ENCODE measurements at places on chromosomes 16 and 17. TPM values are rescaled to one million over a fixed set of nuclear protein-coding genes. Genes with fewer than 3 reads are reported as not detected.

- no peak for DNase-seq
- no peaks in the 10 kb centered on the region for H3K4me1 ChIP-seq
- H3K27ac ChIP-seq = no peak overlapping the region
These were observed 16.0 kb upstream of the APPBP2 start for GRCh38 chr17:60542071-60542470.

GRCh38 chr17:77427391-77427991, 286.7 kb downstream of the SEC14L1 start:
- peak overlapping the region; percentile 83 for H3K27ac ChIP-seq
- H3K4me3 ChIP-seq = no peak overlapping the region
- no peak for DNase-seq
- peaks cover 83% of the 10 kb centered on the region for H3K4me1 ChIP-seq
- no peaks in the 10 kb centered on the region for H3K27me3 ChIP-seq
- H3K36me3 ChIP-seq = no peaks in the 10 kb centered on the region

GRCh38 chr16:79278506-79278905, 322.0 kb downstream of the MAF start:
- DNase-seq = no peak
- H3K4me1 ChIP-seq = no peaks in the 10 kb centered on the region
- H3K27ac ChIP-seq = no peak overlapping the region
- no peaks in the 10 kb centered on the region for H3K36me3 ChIP-seq
- H3K27me3 ChIP-seq = no peaks in the 10 kb centered on the region

DNA sequence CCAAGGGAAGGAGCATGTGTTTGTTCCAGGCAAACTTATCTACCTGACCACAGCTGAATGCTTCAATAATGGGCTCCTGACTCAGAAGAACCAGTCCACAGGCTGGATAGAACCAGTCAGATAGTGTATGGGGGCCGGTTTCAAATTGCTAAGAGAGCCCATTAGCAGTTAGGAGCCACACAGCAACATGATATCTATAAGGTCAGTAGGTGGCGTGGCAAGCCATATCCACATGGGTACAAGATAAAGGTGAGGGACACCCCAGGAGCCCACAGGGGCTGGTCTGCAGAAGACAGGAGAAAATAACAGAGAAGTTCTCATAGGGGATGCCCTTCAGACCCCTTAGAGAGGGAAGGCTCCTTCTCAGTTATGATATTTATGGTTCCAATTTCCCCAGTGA, 31.6 kb upstream of the CDRT15 start:
- H3K27me3 ChIP-seq = no peaks in the 10 kb centered on the region
- H3K4me3 ChIP-seq = no peak overlapping the region
- no peaks in the 10 kb centered on the region for H3K4me1 ChIP-seq
- no peak overlapping the region for H3K27ac ChIP-seq

DNA sequence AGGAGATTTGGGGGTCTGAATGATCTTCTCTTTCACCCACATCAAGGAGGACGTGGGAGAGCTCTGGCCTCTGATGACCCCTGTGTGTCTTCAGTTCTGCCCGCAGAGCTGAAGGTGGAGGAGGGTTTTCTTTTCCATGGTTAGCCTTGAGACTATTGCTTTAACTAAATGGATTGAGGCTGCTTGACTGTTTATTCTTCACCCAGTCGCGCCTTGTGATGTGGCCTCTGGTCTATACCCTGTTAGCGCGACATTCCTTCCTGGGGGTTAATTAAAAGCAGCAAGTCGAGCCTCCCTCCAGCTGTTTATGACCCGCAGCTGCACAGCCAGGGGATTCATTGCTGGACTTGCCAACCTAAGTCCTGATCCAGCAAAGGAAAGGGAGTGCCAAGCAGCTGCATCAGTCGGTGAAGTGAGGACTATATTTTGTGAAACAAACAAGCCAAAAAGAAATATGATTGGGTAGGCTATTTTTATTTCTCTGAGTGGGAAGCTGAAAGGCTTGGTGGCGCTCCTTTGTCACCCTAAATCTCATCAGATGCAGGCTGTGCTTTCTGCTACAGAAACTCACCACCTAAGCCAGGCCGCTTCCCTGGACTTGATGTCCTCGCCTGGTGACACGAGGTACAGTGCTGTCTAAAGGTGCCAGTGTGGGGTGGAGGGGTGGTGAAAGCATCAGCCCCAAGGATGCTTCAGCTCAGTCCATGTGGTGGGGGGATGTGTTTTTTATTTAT, 11.0 kb upstream of the SEC14L1 start:
- H3K4me3 ChIP-seq = peak overlapping the region; percentile 1
- peaks cover 87% of the 10 kb centered on the region for H3K4me1 ChIP-seq
- H3K36me3 ChIP-seq = no peaks in the 10 kb centered on the region
- DNase-seq = no peak
- H3K27me3 ChIP-seq = no peaks in the 10 kb centered on the region
- peak overlapping the region; percentile 95 for H3K27ac ChIP-seq

DNA sequence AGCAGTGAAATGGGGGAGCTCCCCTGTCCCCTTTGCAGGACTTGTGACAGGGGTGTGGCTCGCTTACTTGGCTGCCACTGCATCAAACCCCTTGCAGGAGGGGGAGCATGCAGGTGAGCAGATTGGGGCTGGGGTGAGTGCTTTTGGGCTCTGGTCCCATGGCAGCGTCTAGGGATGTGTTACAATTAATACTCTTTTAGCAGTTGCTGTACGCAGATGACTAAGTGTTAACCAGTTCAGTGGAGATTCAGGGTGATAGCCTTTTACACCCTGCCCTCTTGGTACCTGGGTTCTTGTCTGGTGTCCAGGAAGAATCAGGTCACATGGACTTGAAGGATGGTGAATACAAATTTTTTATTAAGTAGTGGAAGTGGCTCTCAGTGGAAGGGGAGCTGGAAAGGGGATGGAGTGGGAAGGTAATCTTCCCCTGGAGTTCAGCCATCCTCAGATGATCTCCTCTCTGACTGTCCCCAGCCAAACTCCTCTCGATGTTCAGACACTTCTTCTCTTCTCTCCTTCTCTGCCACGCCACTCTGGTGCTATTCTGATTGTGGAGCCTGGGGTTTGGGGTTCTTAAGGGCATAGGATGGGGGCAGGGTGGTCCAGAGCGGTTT, 100.1 kb downstream of the MARF1 start:
- no peak overlapping the region for H3K4me3 ChIP-seq
- H3K36me3 ChIP-seq = no peaks in the 10 kb centered on the region
- H3K27me3 ChIP-seq = no peaks in the 10 kb centered on the region
- no peak overlapping the region for H3K27ac ChIP-seq
- no peaks in the 10 kb centered on the region for H3K4me1 ChIP-seq

DNA sequence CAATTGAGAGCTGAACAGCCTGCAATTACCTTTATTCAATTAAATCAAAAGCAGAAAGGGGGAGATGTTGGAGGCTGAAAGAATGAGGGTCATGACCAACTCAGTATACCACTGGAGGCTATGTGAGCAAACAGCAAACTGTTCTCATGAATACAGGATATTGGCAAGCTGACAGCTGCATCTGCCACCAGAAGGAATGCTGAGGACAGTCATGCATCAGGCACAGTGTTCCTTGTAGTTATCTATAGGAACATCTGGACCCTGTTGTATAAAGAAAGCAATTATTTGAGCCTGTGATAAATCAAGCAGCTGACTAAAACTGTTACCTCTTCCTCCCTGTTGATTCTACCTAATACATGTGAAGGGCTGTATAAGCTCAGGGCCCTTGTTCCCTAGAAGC, 2064.6 kb downstream of the TP53TG3F start:
- H3K27ac ChIP-seq = no peak overlapping the region
- no peak for DNase-seq
- no peaks in the 10 kb centered on the region for H3K27me3 ChIP-seq
- no peaks in the 10 kb centered on the region for H3K4me1 ChIP-seq
- no peak overlapping the region for H3K4me3 ChIP-seq

GRCh38 chr16:27759301-27759871, 209.4 kb downstream of the KATNIP start:
- no peaks in the 10 kb centered on the region for H3K36me3 ChIP-seq
- H3K27ac ChIP-seq = no peak overlapping the region
- no peaks in the 10 kb centered on the region for H3K4me1 ChIP-seq

GRCh38 chr16:78775161-78775561, 675.7 kb downstream of the WWOX start:
- H3K27me3 ChIP-seq = no peaks in the 10 kb centered on the region
- no peak overlapping the region for H3K27ac ChIP-seq
- no peak for DNase-seq
- no peaks in the 10 kb centered on the region for H3K36me3 ChIP-seq

GRCh38 chr17:40550608-40551007, 14.7 kb downstream of the CCR7 start:
- peaks cover 12% of the 10 kb centered on the region for H3K4me1 ChIP-seq
- no peak overlapping the region for H3K4me3 ChIP-seq
- H3K27me3 ChIP-seq = no peaks in the 10 kb centered on the region

GRCh38 chr16:3664187-3664896, 9.9 kb downstream of the DNASE1 start:
- H3K27me3 ChIP-seq = no peaks in the 10 kb centered on the region
- peaks cover 7% of the 10 kb centered on the region for H3K36me3 ChIP-seq
- no peaks in the 10 kb centered on the region for H3K4me1 ChIP-seq
- H3K27ac ChIP-seq = no peak overlapping the region
- no peak for DNase-seq

GRCh38 chr17:27572665-27573064, 58.3 kb upstream of the LGALS9 start:
- H3K4me3 ChIP-seq = no peak overlapping the region
- no peaks in the 10 kb centered on the region for H3K27me3 ChIP-seq
- peaks cover 11% of the 10 kb centered on the region for H3K4me1 ChIP-seq
- DNase-seq = no peak
- H3K27ac ChIP-seq = no peak overlapping the region

DNA sequence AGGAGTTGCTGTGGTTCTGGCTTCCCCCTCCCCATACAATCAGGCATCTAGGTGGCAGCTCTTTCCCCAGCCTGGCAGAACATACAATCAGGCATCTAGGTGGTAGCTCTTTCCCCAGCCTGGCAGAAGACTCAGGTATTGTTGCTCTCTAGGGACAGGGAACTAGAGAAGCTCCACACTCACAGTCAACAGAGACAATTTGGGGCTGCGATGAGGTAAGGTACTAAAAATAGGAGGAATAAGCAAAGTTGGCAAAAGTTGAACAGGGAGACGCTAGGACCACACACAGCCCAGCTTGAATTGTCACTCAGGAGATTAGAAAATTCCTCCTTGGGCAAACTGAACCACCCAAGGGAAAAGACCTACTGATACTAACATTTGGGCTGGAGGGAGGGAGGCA, 315.5 kb upstream of the CDH5 start:
- H3K27ac ChIP-seq = no peak overlapping the region
- no peak overlapping the region for H3K4me3 ChIP-seq
- no peaks in the 10 kb centered on the region for H3K4me1 ChIP-seq

DNA sequence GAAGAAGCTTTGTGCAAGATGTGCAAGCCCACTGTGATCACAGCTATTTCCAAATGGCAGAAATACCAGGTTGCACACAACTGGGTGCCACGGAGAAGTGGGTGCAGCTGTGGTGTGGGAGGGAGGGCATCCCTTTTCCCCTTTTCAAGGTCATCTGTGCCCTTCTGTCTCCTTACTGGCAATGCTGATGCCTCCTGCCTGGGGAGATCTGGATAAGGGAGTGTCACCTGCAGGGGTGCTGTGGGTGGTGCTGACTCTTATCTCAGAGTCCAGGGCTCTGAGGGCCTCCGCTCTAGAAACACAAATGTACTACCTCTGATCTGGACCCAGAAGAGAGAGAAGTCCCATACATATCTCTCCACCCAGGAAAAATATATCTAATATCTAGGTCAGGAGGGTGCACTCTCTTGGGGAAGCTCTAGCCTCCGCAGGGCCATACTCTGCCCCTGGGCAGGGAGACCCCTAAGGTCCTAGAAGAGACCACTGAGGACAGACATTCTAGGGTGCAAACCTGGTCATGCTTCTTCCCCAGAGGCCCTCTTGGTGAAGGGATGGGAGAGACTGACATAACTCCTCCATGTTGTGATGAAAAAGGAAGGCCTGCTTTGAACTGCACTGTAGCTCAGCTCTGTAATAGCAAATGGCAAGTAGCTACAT, 18.5 kb downstream of the NPRL3 start:
- H3K27ac ChIP-seq = no peak overlapping the region
- no peak for DNase-seq
- H3K36me3 ChIP-seq = peaks cover 10% of the 10 kb centered on the region
- H3K27me3 ChIP-seq = no peaks in the 10 kb centered on the region

DNA sequence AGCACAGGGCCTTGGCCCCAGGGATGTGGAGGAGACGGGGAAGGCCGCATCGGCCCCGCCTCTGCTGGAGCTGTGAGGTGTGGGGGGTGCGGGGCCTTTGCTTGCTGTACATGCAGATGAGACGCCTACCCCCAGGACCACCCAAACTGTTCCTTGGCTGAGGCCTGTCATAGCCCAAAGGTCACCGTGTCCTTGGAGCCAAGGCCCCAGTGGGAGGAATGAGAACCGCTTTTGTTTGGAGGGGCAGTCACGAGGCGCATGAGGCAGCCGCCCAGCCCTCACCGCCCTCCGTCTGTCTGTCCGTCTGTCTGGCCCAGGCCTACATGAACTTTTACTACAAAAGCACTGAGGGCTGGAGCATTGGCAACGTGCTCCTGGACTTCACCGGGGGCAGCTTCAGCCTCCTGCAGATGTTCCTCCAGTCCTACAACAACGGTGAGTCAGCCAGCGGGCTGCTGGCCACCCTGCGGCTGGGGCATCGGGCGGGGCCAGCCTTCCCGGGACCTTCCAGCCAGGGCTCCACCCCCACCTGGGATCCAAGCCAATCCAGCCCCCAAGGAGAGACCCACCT, 8.8 kb downstream of the TAX1BP3 start:
- peaks cover 18% of the 10 kb centered on the region for H3K4me1 ChIP-seq
- H3K36me3 ChIP-seq = no peaks in the 10 kb centered on the region
- H3K27ac ChIP-seq = peak overlapping the region; percentile 74
- DNase-seq = no peak

GRCh38 chr17:82835766-82836512, 3.9 kb downstream of the ZNF750 start:
- no peaks in the 10 kb centered on the region for H3K27me3 ChIP-seq
- no peak overlapping the region for H3K27ac ChIP-seq
- no peaks in the 10 kb centered on the region for H3K4me1 ChIP-seq
- DNase-seq = no peak
- no peaks in the 10 kb centered on the region for H3K36me3 ChIP-seq
- H3K4me3 ChIP-seq = no peak overlapping the region

- no peak for DNase-seq
- H3K4me1 ChIP-seq = no peaks in the 10 kb centered on the region
- no peaks in the 10 kb centered on the region for H3K27me3 ChIP-seq
- no peak overlapping the region for H3K27ac ChIP-seq
- H3K4me3 ChIP-seq = no peak overlapping the region
- peaks cover 12% of the 10 kb centered on the region for H3K36me3 ChIP-seq
These were observed 27.7 kb downstream of the GINS2 start for GRCh38 chr16:85660843-85661739.

GRCh38 chr17:66941249-66941648, 23.3 kb upstream of the CACNG4 start:
- no peaks in the 10 kb centered on the region for H3K27me3 ChIP-seq
- H3K36me3 ChIP-seq = no peaks in the 10 kb centered on the region
- peaks cover 37% of the 10 kb centered on the region for H3K4me1 ChIP-seq
- H3K4me3 ChIP-seq = no peak overlapping the region

The CDRT4 gene
- total RNA-seq = 2.8 TPM

The MT4 gene
- not detected for total RNA-seq

The ZNF778 gene
- total RNA-seq = 15.0 TPM

The FTO gene
- total RNA-seq = 38.2 TPM

The KRTAP4-6 gene
- not detected for total RNA-seq

The PRAC2 gene
- not detected for total RNA-seq

The PIK3R5 gene
- 0.15 TPM for total RNA-seq

The GPR142 gene
- total RNA-seq = not detected

The OR3A3 gene
- not detected for total RNA-seq

The MYOCD gene
- total RNA-seq = not detected

Measured in Panc1 (cell line).